Tongue (tissue), 3 donors: ENCODE measurements at places on chromosomes 7 and 10.

DNA sequence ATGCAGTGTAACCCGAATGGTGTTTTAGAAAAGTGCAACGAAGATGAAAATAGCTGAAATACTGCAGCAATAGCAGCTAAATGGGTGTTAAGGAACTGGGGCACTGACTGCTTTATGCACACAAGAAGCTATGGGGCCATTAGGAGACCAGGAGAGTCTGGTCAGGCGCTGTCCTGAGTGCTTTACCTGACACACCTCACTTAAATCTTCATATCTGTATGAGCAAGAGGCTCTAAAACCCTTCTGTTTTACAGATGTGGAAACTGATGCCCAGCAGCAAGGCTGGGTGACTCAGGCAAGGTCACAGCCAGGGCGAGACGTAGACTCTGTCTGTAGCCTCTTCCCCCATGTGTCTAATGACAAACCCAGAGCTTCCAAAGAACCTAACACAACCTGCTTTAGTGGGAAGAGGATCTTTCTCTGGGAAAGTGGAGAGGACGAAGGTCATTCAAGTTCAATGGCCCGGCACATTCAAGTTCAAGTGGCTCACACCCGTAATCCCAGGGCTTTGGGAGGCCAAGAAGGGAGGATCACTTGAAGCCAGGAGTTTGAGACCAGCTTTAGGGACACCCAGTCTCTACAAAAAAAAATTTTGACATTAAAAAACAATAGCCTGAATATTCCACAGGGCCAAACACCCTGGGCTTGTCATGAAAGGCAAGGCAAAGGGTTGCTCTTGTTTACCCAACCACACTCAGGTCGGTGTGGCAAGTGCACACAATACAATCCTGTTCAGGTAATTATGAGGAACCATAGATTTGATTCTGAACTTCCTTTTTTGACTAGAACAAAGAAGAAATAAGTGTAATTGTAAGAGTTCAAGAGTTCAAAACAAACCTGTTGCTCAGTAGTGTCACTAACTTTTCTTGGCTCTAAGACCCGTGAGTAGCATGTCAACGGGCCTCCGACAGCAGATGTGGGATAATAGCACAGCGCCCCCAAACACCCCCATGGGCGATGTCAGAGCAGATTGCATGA, 53.7 kb upstream of the KLF6 start:
- DNase-seq: no peak

GRCh38 chr10:43969506-43969905, 320.8 kb upstream of the ZNF32 start:
- no peak for DNase-seq

GRCh38 chr10:1361411-1362105, 305.4 kb downstream of the WDR37 start:
- no peak for DNase-seq

DNA sequence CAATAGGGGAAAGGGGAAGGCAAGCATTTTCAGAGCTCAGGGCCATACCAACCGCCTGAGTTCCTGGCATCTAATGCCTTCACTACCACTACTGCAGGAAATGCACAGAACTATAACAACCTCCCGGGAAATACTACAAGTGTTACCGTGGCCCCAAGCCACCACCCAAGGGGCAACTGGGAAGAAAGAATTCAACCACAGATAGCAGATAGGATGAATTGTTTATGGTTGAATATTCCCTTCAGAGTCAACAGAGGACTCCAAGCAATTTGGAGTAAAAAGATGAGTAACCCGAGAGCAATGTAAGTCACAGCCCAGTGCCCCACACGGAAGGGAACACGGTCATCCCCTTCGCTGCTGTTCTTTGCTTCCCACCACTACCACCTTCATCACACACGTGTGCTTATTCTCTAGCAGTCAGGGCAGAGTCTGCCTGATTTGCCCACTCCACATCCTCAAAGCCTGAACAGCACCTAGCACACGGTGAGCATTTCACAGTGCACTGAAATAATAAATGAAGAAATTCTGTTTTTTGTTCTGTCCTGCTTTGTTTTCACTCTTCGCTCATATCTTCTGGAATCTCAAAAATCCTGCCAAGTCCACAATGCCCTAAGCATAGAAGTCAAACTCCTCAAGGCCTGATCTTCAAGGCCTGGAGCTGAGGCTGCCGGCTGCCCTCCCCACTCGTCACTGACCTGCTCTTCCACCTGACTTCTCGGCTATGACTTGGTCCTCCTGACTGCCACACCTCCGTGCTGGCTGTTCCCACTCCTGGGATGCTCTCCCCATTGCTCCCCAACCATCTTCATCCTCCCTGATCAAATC, 221.1 kb downstream of the KCNMA1 start:
- DNase-seq: no peak

DNA sequence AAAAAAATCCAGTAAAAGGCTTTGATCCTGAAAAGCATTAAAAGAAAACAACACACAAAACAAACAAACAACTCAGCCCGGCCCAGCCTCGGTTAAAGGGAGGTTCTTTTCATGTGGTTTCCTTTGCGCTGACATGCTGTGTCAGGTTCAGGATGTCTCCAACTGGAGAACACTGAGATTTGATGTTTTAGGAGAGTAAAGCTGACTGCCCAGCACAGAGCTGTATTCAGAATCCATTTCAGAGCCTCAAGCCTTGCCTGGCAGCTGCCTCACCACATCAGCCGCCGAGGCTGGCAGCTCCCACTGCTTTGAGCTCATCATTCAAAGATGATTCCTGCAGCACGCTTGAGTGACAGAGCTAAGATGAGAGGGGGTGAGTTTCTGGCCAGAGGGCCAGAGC, 205.8 kb upstream of the LYZL1 start:
- DNase-seq: peak; percentile 61

DNA sequence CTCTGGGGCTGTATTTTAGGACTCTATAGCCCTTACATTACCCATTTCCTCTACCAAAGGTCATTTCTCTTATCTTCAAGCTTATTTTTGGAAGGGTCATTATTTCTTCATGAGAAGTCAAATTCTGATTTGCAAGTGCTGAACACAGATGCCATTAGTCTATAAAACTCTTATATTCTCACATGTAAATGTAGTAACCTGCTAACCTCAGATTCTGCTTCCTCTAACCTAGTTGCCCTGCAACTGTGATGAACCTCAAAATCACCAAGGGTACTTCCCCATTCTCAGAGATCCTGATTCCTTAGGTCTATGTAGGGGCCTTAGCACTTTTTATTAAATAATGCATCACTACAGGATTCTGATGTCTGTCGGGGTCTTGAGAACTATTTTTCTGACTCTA, 6.3 kb downstream of the FAS start:
- DNase-seq: no peak

GRCh38 chr7:64651203-64651602, 14.7 kb upstream of the ZNF107 start:
- no peak for DNase-seq

DNA sequence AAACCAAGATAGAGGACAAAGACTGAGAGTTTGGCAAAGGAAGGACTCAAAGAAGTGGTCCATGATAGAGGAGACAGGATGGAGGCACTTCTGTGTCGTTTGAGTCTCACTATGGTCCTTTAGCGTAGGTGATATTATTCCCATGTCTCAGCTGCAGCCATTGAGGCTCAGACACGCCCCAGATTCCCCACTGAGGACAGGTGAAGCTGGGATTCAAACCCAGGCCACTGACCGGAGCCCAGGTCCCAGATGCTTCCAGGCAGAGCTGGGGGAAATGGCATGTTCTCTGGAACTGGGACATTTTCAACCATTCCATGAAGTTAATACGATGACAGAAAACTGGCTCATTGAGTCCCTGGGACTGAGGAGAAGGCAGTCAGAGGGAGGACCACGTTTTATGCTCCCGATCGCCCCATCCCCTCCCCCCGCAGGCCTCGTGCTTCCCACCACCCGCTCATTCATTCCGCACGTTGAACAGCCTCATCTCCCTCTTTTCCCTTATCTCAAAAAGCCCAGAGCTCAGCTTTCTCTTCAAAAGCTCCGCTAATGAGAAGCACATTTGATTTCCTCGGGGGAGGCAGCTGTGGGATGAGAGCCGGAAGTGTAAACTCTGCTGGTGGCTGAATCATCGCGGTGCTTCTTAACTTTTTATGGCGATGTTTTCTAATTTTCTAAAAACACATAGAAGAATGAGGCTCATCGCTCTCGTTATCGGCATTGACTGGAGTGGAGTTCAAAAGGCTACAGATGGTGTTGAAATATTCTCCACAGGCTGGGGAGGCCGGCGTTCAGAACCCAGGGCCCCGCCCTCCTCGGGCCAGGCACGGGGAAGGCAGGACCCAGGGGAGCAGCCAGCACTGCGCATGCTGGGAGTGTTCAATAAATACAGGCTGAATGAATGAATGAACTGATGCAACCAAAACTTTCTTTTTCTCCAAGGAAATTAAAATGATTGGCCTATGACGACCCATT, 64.0 kb downstream of the OAT start:
- DNase-seq: peak; percentile 51

GRCh38 chr10:21217748-21218367, 307.6 kb downstream of the SKIDA1 start:
- DNase-seq: no peak

- no peak for DNase-seq
Measured at GRCh38 chr10:133160826-133161471, 930 bp downstream of the KNDC1 start.

- DNase-seq: peak; percentile 35
Measured at GRCh38 chr7:40827222-40828085, 692.6 kb downstream of the SUGCT start.

DNA sequence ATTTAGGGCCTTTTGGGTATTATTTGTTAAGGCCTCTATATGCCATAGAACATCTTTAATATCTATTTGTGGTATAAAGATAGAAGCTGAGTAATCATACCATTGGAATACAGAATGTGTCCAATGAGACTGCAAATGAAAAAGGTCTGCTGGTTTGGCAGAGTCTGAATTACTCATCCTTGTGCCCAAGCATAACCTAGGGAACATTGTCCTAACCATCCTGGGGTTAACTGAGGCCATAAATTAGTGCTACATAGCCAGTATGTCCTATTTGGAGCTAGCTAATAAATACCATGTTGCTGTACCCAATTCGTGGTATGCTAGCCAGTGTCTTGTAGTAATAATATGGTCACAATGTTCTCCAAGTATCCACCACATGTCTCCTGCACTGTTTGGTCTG, 117.1 kb downstream of the ANKRD26 start:
- DNase-seq: no peak

GRCh38 chr10:68435803-68436202, 28.7 kb upstream of the RUFY2 start:
- no peak for DNase-seq

DNA sequence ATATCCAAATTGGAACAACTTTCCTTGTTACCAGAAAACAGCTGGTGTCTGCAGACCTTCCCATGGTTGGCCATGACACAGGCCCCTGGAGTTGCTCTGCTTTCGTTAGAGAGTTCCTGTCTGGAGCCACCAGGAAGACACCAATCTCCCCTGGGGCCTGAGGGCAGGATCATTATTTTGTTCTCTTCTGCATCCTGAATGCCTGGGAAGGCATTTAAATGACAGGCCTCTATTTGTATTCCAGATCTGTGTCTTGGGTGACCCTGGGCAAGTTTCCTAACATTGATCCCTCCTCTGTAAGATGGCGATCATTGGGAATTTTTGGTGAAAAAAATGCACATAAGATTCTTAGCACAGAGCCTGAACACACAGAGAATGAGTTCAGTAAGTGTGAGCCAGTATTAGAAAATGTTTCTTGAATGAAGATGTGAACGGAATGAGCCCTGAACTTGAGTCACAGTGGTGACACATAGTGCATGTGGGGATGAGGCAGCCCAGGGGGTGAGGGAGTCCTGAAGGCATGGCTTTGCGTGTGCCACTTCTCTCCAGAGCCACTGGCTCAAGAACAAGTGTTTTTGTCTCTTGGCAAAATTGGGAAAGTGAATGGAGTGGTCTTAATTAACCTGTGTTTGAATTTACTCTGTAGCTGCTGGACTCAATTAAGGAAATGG, 28.4 kb downstream of the BMPER start:
- peak; percentile 17 for DNase-seq

DNA sequence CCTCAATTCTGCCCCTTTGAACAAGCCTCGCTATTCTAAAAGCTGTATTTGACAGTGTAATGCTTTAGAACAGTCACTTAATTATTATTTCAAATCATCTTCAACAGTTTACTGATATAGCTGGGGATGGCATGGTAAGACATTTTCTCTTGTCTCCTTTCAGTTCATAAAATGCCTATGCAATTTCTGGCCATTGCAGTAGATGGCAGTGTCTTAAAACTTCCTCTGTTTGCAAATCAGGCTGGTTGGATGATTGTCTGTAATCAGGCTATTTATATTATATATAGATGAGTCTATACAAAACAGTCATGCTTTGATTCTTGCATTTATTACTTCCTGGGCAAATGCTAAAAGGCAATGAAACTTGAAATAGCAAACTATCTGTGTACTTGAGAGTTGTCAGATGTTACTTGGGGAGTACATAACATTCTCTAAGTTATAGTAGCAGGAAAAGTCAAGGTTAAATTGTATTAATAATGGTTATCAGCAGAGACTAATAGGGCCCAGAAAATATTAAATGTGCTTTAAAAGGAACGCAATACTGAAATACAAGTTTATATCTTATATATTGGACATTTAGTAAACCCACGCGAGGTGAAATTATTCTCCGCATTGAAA, 55.5 kb upstream of the LHFPL3 start:
- DNase-seq: peak; percentile 24

GRCh38 chr7:87852306-87852705, 23.9 kb downstream of the SLC25A40 start:
- DNase-seq: no peak

DNA sequence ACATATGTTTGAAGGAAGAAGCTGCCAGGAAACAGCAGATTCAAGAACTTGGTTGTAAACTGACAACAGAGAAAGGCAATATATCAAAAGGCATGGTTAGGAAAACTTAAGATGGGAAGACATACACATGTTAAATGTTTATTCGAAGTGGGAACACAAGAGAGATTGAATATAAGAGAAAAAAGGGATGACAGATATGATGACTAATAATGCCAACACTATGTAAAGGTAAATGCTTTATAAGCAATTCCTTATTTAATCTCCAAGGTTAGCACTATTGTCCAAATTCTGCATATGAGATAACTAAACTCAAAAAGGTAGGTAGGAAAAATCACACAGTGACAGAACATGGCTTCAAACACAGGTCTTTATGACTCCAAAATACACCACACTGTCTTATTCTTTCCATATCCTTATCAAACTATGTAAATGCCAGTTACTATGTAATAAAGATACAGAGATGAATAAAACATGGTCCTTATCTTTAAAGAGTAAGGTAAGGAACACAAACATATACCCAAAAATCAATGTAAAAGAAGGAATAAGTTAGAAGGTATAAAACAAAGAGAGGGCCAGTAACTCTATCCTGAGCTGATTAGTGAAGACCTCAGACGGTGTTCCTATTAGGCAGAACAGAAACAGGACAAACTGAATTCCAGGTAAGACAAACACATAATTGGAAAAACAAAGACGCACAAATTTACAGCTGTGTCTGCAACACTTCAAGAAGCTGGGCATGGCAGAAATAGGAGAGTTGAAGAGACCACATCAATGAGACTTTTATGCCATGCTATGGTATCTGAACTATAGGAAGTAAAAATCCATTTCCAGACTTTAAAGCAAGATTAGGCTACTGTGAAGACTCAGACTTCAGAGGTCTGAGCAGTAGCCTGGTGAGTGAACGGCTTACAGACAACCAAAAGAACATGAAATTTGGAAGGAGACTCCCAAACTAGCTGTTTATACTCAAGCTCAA, 56.1 kb downstream of the ABI1 start:
- no peak for DNase-seq
